Hair follicular keratinocyte (primary cell): ENCODE measurements at places on chromosomes 2 and 18. TPM values are rescaled to one million over a fixed set of nuclear protein-coding genes. Genes with fewer than 3 reads are reported as not detected.

Gene PARD3B
- 0.23 and 0.42 TPM in 2 replicates for total RNA-seq

Gene UGT1A3
- total RNA-seq: not detected in 2 replicates

Gene WDR12
- 34.1 and 45.7 TPM in 2 replicates for total RNA-seq

Gene NETO1
- 0.19 and 0.47 TPM in 2 replicates for total RNA-seq

Gene IRS1
- 20.7 and 22.4 TPM in 2 replicates for total RNA-seq

Gene C18orf54
- total RNA-seq: 4.5 and 5.2 TPM in 2 replicates

Gene CDH2
- total RNA-seq: 0.08 TPM in 1 of 2 replicates, not detected in the other

Gene NTSR2
- not detected in 2 replicates for total RNA-seq

Gene KRTCAP3
- total RNA-seq: 29.4 and 52.9 TPM in 2 replicates

Gene CRYGD
- total RNA-seq: not detected in 2 replicates

Gene POMC
- total RNA-seq: 0.19 TPM in 1 of 2 replicates, not detected in the other

Gene TCF4
- 4.0 and 8.3 TPM in 2 replicates for total RNA-seq

Gene LIMS2
- not detected in 2 replicates for total RNA-seq

Gene LBX2
- total RNA-seq: 0.65 and 1.2 TPM in 2 replicates

Gene MAP2
- 3.1 and 5.5 TPM in 2 replicates for total RNA-seq

Gene SLC4A5
- not detected in 2 replicates for total RNA-seq

Gene TMEM17
- 2.9 and 5.5 TPM in 2 replicates for total RNA-seq
